ENCODE measurements at places on chromosomes 12 and 14.

DNA sequence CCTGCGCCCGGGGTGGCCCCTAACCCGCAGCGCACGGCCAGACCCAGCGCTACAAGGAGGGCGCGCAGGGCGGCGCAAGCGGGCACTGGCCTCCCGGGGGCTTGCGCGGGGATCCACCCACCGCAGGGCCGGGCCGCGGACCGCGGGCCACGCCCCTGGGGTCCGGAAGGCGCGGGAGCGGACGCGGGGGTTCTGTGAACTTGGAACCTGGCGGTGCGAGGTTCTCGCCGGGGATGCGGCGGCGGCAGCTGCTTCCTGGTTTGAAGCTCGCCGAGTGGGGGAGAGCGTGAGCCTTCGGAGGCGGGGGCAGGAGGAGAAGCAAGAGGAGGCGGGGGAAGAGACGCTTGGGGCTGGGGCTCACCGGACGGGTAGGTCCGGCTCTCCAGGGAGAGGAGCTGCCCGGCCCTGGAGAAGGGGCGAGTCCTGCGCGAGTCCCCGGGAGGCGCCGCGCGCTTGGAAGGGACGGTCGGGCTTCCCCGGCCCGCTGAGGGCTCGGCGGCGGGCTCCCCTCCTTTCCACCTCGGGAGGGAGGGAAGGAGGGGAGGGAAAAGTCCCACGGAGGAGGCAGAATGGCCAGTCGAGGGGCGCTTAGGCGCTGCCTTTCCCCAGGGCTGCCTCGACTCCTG, at the start of gene PRKCH:
PRKCH (plus strand) TSS at position 195 of the 626 bp plus-strand sequence. CDS start 523 bp downstream, outside the sequence.
- peak; percentile 34 for DNase-seq

- no peak for DNase-seq
Observed at GRCh38 chr12:79082595-79082994, 218.0 kb downstream of the SYT1 start.

GRCh38 chr12:107761502-107761904, 566 bp upstream of the PRDM4 start:
- no peak for DNase-seq

DNA sequence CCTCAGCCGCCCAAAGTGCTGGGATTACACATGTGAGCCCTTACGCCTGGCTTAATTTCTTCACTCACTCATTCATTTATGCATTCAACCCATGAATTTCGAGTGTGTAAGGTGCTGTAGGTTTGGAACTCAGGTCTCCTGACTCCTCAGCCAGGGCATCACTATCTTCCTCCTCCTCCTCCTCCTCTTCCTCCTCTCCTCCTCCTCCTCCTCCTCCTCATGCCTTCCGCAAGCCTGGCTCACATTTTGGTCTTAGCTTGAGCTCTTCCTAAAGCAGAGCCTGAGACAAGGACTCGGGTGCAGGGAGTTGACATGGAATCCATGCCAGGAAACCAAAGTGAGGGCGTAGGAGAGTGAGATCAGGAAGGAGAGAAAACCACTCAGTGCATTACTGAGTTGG, 20.8 kb upstream of the CHGA start:
- DNase-seq = no peak

- no peak for DNase-seq
Observed at GRCh38 chr14:86334355-86334754, 804.4 kb downstream of the FLRT2 start.

DNA sequence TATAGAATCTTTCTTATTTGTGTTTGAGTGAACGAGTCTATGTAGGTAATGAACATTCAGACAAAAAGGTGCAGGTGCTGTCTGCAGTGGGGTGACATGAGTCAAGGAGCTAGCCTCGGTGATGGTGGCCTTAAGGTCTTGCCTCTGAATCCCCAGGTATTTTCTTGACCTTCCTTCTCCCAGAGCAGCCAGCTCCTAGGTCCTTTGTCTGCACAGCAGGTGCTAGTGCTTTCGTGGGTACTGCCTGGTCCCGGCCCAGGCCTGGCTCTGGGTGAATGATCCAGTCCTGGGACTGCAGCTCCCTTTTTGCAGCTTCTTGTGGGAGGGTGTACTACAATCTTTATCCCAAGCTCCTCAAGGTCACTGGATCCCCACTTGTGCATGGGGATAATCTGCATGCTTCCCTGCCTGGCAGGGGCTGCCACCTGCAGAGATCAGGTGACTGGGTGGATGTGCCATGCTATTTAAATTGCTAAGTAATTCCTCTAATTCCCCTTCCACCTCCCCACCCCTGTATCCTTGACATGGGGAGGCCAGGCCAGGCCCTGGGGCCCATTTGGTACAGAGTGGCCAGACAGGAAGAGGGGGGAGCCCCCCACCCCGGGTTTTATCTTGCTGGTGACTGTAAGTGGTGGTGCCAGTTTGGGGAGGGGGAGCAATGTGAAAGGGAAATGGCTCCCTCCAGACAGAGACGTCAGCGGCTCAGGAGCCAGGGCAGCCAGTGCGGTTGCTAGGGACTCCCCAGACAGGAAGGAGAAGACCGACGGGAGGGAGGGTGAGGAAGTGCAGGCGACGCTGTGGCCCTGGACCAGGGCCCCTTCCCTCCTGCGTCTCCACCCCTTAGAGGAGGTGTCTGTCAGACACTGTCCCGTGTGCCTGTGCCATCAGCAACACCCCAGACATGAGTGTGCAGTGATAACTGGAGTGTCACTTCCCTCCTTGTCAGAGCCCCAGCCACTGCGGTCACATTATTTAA, 6.7 kb downstream of the VASH1 start:
- DNase-seq = peak; percentile 36

GRCh38 chr14:24133735-24134134, 2.3 kb upstream of the PSME1 start:
- DNase-seq = no peak

- no peak for DNase-seq
Observed at GRCh38 chr14:95727056-95727700, 13.3 kb upstream of the TCL1A start.

GRCh38 chr12:113152835-113153814, 3.6 kb downstream of the CFAP73 start:
- peak; percentile 75 for DNase-seq

GRCh38 chr14:55807053-55807880, 227.3 kb downstream of the KTN1 start:
- no peak for DNase-seq

GRCh38 chr12:90030726-90031125, 322.1 kb upstream of the ATP2B1 start:
- DNase-seq = no peak

DNA sequence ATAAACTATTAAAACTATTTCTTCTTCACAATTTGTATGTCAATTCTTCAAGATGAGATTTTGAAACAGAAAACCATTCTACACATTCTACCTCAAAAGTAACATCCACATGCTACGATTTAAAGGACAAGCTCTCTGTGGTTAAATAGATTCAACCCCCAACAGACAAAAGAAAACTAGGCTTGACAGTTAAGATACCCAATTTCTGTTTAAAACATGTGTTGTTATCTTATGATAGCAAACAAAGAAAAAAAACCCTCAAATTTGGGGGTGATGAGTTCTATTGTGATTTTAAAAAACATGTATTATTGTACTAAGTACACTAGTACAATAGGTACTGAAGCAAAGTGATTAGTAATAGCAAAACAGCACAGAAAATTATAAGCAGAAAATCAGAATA, 33.8 kb downstream of the ATF7 start:
- DNase-seq = no peak

GRCh38 chr14:35438910-35439713, 34.6 kb upstream of the NFKBIA start:
- no peak for DNase-seq
